ENCODE measurements at places on chromosomes 12 and 14.

- no peak for DNase-seq
These were observed 98.8 kb downstream of the TMEM132C start for GRCh38 chr12:128365651-128366231.

DNA sequence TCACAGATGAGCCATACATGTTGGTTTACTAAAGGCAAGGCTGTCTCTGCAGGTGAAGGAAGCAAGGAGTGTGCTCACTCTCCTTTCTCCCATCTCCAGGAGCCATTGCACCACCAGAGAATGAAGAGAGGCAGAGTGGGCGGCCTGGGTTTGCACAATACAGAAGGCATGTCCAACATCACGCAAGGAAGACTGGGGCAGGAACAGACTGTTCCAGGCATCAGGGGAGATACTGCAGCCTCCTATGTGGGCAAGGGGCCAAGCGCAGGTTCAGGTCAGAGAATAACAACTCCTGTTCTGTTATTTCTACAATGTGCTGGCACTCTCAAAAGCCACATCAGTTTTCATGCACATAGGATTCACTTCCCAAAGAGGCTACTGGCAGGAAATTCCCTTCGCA is 1.7 kb upstream of the TMEM229B start:
- DNase-seq, result no peak

GRCh38 chr14:72699852-72700257 is 194.0 kb downstream of the DPF3 start:
- no peak for DNase-seq

GRCh38 chr14:96390965-96391292 is 999 bp upstream of the AK7 start:
- no peak for DNase-seq

DNA sequence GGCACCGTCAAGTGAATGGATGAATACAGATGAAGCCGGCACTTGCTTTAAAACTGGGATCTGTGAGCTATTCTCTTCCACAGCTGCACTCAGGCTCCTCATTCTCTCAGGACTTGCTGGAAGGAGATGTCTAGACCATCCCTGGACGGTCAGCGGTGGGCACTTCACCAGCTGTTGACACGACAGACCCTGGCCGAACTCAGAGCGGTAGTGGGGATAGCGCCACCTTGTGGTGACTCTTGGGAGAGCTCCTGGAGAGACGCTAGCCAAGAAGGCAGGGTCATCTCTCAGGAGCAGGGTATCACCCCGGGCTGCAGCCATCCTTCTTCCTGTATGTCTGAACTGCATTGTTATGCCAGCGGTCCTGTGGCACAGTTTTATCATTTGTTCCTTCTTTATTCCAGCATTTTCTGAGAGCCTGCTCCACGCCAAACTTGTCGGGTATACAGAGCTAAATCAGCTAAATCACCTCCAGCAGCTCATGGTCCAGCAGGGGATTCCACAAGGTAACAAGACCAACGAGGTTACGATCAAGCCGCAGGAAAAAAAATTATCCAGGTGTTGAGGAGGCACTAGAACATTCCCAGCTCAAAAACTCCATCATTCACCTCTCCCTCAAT is 10.0 kb downstream of the WNT1 start:
- no peak for DNase-seq

DNA sequence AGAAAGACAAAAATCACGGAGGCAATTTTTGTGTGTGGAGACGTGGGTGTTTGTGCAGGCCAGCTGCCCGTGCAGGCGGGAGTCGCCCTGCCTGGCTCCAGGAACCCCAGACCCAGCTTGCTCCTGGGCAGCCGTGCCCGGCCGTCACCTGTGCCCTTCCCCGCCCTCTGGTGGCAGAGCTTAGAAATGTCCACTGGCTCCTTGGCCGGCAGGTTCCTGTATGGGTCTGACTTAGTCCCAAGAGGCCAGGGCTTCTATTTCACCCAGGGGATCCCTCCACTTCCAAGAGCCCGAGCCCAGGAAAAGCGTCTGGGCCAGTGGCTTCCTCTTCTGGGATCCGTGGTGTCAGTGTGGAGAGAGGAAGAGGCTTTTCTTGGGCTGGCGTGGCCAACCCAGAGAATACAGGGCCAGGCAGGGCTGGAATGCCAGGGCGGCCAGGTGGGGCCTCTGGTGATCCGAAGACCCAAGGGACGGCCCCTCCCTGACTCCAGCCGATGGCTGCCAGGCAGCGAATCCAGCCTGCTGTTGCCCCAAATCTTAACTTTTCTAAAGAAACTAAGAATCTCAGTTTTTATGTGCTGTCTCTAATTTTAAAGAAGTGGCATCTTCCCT is 120.9 kb downstream of the TMEM132C start:
- DNase-seq, result no peak

DNA sequence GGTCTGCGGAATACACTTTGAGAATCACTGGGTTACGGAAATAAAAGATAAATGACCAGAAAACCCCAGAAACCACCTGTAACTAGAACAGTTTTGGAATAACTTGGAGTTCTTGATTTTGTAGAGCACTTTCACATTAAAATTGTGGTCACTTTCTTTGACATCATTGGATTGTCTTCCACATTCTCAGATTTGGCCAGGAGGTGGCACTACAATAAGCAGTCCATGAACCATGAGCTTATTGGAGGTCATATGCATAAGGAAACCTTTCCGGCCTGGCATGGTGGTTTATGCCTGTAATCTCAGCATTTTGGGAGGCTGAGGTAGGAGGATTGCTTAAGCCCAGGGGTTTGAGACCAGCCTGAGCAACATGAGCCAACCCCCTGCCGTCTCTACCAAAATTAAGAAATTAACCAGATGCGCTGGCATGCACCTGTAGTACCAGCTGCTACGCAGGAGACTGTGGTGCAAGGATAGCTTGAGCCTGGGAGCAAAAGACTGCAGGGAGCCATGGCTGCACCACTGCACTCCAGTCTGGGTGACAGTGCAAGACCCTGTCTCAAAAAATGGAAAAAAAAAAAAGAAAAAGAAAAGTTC is 107.7 kb upstream of the CAND1 start:
- no peak for DNase-seq

- no peak for DNase-seq
These were observed 28.9 kb downstream of the PNN start for GRCh38 chr14:39203659-39204606.

DNA sequence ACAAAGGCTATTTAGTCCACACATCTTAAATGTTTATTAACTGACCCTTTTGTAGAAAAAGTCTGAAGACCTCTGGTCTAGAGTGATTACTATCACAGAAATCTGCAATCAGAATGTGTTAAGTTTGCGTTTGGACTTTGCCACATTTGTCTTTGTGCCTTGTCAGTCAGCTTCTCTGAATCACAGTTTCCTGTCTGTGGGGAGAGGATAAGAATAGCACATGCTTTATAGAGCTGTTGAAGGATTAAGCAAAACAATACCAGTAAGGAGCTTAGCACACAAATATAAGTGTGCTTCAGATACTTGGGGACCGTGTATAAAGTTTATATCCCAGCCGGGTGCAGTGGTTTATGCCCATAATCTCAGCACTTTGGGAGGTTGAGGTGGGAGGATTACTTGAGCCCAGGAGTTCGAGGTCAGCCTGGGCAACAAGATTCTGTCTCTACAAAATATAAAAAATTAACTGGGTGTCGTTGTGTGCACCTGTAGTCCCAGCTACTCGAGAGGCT is 63.0 kb upstream of the BTG1 start:
- no peak for DNase-seq

DNA sequence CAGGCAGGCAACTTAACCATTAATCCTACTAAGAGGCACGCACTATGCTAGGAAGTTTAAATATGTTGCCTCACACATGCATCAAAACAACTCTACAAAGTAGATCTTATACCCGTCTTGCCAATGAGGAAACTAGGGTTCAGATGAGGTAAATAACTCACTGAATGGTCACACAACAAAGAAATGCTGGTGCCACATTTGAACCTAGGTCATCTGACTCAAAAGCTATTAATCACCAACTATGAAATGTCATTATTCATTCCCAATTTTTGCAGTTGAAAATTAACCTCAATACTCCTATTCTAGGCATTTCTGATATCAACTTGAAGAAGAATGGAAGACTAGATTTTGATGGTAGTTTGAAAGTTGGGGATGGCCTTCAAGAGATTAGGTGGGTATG is 2.8 kb upstream of the PYROXD1 start:
- no peak for DNase-seq
